ENCODE measurements at places on chromosomes 7 and 10.

GRCh38 chr10:58969576-58969975, 206.9 kb upstream of the PHYHIPL start:
- DNase-seq = no peak

- no peak for DNase-seq
These were observed 9.1 kb upstream of the XPNPEP1 start for GRCh38 chr10:109932391-109932790.

DNA sequence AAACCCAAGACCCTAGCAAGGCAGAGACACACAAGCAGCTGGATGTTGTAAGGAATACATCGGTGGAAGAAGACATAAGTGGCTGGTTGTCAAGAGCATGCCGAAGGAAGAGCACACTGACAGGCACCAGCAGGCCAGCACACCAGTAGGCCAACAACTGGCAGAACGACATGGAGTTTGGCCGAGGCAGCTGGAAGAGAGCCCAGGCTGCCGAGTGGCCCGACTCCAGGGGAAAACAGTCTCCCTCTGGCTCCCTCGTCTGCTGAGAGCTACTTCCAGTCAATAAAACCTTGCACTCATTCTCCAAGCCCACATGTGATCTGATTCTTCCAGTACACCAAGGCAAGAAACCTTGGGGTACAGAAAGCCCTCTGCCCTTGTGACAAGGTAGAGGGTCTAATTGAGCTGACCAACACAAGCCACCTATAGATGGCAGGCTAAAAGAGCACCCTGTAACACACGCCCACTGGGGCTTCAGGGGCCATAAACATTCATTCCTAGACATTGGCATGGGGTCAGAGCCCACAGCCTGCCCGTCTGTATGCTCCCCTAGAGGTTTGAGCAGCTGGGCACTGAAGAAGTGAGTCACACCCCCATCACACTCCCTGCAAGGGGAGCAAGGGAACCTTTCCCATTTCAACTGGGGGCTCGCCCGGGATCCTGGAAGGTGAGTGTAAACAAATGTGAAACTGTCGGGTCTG, 14.7 kb upstream of the TNS3 start:
- DNase-seq = no peak

DNA sequence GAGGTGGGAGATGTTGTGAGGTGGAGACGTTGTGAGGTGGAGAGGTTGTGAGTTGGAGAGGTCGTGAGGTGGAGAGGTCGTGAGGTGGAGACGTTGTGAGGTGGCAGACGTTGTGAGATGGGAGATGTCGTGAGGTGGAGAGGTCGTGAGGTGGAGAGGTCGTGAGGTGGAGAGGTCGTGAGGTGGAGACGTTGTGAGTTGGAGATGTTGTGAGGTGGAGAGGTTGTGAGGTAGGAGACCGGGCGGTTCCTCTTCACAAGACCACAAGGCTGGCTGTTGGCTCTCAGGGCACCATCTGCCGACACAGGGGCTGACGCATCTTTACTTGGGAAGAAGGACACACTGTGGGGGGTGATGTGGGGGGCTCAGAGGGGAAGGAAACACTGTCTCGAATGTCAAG, 34.7 kb upstream of the SHH start:
- no peak for DNase-seq

- DNase-seq = no peak
These were observed 215.5 kb downstream of the AUTS2 start for GRCh38 chr7:69813637-69814240.

- no peak for DNase-seq
These were observed 22.2 kb downstream of the VOPP1 start for GRCh38 chr7:55550010-55550663.

DNA sequence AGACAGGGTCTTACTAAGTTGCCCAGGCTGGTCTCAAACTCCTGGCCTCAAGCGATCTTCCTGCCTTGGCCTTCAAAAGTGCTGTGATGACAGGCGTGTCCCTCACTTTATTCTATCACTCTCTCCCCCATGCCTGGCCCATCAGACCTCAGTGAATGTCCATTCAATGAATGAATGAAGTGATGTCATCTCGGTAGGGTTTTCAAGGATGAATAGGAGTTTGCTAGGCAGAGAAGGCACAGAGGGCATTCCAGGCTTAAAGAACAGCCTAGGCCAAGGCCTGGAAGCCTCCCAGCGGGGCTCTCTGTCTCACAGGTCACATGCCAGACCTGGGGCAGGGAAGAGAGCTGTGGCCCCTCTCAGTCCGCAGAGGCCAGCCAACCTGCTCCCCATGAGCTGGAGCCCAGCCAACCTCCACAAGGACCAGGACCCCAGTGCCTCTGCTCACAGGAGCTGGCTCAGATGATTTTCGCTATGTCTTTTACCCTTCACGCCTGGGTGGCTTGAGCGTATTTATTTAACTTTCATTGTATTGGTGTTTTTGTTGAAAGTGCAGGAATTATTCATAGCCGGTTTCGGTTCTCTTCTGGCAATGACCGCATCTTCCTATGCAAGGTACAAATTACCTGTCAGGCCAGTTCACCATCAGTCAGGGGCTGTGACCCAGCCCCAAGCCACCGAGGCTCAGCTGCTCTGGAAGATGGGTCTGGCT, 11.8 kb upstream of the TNRC18 start:
- DNase-seq = no peak
